ENCODE measurements at places on chromosomes 2 and 18. TPM values are rescaled to one million over a fixed set of nuclear protein-coding genes. Genes with fewer than 3 reads are reported as not detected.

MAP3K19 gene
- total RNA-seq, result not detected

GRCh38 chr18:75173125-75173432, 35.9 kb downstream of the PTGR3 start:
- DNase-seq, result no peak

DNA sequence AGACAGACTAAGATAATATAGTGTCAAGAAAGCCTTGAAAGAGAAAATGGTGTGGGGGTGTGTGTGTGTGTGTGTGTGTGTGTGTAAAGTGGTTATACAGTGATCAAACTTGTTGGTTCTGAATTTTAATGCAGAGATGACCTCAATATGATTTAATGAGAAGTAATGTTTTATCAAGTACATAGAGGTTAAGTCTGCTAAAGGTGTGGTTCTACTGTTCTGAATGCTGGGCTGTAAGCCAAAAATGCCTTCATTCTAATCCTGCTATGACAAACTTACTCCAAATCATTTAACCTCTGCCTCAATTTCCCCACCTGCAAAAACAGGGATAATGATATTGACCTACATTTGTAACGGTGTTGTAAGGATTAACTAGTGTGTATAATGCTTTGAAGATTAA, 87.9 kb downstream of the WDPCP start:
- DNase-seq, result no peak

- DNase-seq, result no peak
Observed at GRCh38 chr18:23406271-23406787, 46.8 kb upstream of the RIOK3 start.

DNA sequence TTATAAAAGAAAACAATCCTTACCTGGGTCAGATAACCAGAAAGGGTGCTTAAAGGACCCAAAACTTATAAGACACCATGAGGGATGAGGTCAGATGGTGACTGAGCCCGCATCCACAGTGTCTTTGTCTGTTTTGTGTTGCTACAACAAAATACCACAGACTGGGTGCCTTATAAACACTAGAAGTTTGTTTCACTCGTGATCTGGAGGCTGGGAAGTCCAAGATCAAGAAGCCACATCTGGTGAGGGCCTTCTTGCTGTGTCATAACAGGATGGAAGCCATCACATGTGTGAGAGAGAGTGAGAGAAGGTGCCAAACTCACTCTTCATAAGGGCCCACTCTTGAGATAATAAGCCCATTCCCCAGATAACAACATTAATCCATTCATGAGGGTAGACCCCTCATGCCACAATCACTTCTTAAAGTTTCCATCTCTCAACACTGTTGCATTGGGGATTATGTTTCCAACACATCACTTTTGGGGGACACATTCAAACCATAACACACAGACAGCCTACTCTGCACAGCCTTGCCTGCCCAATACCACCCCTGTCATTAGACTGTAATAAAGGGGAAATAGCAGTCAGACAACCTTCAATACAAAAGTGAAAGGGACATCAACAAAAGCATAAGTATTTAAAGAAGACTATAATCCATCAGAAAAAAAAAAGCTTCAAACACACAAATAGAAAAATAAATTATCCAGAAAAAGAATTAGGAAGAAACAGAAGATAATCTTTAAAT, 249.8 kb downstream of the ANAPC1 start:
- no peak for DNase-seq
